Mesothelial cell of epicardium (in vitro differentiated cells): ENCODE measurements at places on chromosomes 2 and 18. TPM values are rescaled to one million over a fixed set of nuclear protein-coding genes. Genes with fewer than 3 reads are reported as not detected.
A peak's percentile ranks its signal among the peaks of the same experiment; 100 is the strongest.

The NEURL3 gene
- total RNA-seq = 0.13 TPM in 1 of 3 replicates, not detected in the others

The AQP4 gene
- total RNA-seq = 0.34 to 0.51 TPM (median 0.51 TPM) in 3 replicates

The KCNK3 gene
- total RNA-seq = 6.3 to 6.9 TPM (median 6.6 TPM) in 3 replicates

The GALNT1 gene
- total RNA-seq = 80.7 to 95.5 TPM (median 85.0 TPM) in 3 replicates

The TRIM54 gene
- 0.18 to 0.47 TPM (median 0.18 TPM) in 3 replicates for total RNA-seq

DNA sequence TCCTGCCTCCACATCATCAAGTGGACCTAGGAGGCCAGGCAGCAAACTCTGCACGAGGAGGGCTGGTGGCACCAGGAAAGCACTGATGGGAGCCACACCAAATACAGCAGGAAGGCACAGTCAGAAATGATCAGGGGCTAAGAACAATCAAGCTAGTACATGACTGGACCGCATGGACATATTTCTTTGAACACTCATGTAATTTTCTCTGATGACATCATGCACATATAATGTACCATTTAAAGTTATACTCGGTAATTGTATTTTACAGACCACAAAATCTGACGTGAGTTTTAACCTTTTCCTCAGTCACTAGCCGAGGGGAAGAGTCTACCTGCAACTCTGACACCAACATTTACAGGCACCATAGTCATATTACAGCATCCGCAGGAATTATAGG, 76.7 kb downstream of the XDH start:
- H3K36me3 ChIP-seq = peaks cover 3% of the 10 kb centered on the region
- H3K27ac ChIP-seq = no peak overlapping the region
- no peak overlapping the region for H3K4me3 ChIP-seq
- no peak for DNase-seq
- peaks cover 36% of the 10 kb centered on the region for H3K27me3 ChIP-seq

GRCh38 chr2:102724016-102724490, 37.8 kb upstream of the TMEM182 start:
- no peaks in the 10 kb centered on the region for H3K4me1 ChIP-seq
- DNase-seq = no peak
- H3K27ac ChIP-seq = no peak overlapping the region
- H3K27me3 ChIP-seq = no peaks in the 10 kb centered on the region

GRCh38 chr2:79000008-79000576, 25.4 kb upstream of the REG3G start:
- peaks cover 24% of the 10 kb centered on the region for H3K27me3 ChIP-seq
- no peak overlapping the region for H3K4me3 ChIP-seq
- H3K4me1 ChIP-seq = peaks cover 2% of the 10 kb centered on the region
- H3K27ac ChIP-seq = no peak overlapping the region
- DNase-seq = no peak
- no peaks in the 10 kb centered on the region for H3K36me3 ChIP-seq

DNA sequence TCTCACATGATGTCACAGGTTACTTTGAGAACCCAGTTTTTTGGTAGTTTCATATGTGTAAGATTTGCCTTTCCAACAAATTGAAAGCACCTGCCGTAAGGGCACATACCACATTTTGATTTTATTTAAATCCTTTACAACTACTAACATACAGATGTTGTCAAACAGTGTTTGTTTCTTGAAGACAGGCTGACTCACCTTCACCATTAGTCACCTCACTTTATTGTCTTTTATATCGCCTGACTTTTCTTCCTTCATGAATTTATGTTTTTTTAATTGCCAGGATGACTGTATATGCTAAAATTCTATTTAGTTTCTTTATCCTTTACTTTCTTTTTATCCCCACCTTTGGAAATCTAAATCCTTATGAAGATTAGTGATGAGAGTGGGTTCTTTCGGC, 886.7 kb downstream of the SUCLG1 start:
- DNase-seq = no peak
- no peak overlapping the region for H3K27ac ChIP-seq
- no peaks in the 10 kb centered on the region for H3K36me3 ChIP-seq

DNA sequence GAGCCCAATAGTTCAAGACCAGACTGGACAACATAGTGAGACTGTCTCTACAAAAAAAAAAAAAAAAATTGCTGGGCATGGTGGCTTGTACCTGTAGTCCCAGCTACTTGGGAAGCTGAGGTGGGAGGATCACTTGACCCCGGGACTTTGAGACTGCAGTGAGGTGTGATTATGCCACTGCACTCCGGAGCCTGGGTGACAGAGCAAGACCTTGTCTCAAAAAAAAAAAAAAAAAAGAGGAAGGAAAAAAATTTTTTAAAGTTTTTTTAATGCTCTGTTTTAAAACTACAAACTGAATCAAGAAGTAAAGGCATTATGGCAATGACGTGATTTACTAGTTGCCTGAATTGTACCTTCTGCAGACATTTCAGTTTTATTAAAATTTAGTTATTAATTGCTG, 54.5 kb upstream of the ZDBF2 start:
- H3K4me3 ChIP-seq = no peak overlapping the region
- no peak overlapping the region for H3K27ac ChIP-seq
- peaks cover 18% of the 10 kb centered on the region for H3K4me1 ChIP-seq

DNA sequence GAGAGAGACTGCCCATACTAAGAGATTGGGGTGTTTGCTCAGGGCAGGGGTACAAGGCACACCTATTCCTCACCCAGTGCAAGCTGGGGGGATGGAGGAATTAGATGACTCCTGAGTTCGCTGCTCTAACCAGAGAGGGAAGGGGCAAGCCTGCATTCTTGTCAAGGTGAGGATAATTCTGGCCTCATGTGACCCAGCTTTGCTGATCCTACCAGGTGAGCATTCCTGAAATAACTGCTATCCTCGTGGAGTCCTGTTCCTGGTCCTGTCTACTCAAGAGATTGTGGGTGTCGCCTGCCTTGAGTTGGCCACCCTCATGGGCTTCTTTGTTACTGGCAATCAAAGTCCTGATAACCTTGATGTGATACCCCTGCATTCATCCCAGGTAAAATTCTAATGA, 206.0 kb downstream of the SPP2 start:
- no peak overlapping the region for H3K27ac ChIP-seq
- peaks cover 10% of the 10 kb centered on the region for H3K4me1 ChIP-seq
- no peaks in the 10 kb centered on the region for H3K36me3 ChIP-seq
- no peaks in the 10 kb centered on the region for H3K27me3 ChIP-seq

DNA sequence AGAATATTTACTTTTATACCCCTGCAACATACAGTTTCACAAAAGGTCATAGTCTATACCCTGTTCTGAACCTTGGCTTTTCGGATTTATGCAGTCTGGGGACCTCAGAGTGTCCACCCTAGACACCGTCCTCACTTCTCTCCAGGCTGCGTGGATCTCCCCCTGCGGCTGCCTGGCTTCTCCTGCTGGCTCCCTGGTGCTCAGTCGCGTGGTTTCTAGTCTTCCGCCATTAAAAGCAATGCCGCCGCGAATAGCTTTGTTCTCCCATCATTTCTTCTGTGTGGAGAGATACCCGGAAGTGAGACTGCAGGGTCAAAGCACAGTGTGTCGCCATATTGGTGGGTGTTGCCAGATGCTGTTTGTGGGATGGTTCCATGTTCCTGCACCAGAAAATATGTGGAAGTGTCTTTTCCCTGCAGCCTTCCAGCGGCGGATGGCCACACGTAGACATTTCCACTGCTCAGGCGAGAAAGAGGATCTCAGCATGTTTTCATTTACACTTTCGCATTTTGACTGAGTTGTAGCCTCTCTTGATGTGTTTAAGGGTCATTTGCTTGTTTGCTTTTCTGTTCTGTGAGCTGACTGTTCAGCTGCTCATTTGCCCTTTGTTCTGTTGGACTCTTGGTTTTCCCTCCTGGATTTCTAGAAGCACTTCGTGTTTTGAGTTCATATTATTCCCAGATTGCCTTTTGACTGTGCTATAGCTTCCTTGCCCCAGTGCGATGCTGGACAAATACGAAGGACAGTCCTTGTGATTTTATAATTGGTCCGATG, 22.9 kb upstream of the ASB1 start:
- H3K4me1 ChIP-seq = no peaks in the 10 kb centered on the region
- H3K36me3 ChIP-seq = peaks cover 24% of the 10 kb centered on the region
- H3K27me3 ChIP-seq = no peaks in the 10 kb centered on the region
- no peak overlapping the region for H3K4me3 ChIP-seq
- no peak overlapping the region for H3K27ac ChIP-seq

GRCh38 chr2:214377286-214377624, 33.6 kb upstream of the VWC2L start:
- H3K4me3 ChIP-seq = no peak overlapping the region
- H3K27ac ChIP-seq = no peak overlapping the region
- H3K36me3 ChIP-seq = no peaks in the 10 kb centered on the region
- H3K4me1 ChIP-seq = peaks cover 22% of the 10 kb centered on the region
- no peak for DNase-seq

DNA sequence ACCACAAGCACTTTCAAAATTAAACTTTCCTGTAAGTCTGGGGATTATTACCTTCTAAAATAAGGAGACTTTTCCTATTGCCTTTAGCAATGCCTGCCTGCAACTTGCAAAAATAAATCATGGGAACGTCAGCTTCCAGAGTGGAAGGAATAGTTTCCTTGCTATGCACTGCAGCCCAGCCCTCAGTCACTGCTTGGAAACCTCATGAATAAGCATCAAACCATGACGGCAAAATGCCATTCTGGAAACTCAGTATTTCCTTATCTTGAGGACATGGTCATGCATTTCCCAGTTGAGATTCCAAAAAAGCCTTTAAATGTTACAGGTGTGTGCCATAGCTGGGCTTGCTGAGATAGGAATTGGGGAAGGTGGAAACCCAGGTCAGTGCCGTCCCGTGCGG, 84.2 kb upstream of the OTOS start:
- no peak for DNase-seq
- no peaks in the 10 kb centered on the region for H3K36me3 ChIP-seq
- H3K27me3 ChIP-seq = peaks cover 8% of the 10 kb centered on the region
- H3K27ac ChIP-seq = no peak overlapping the region
- H3K4me3 ChIP-seq = no peak overlapping the region

DNA sequence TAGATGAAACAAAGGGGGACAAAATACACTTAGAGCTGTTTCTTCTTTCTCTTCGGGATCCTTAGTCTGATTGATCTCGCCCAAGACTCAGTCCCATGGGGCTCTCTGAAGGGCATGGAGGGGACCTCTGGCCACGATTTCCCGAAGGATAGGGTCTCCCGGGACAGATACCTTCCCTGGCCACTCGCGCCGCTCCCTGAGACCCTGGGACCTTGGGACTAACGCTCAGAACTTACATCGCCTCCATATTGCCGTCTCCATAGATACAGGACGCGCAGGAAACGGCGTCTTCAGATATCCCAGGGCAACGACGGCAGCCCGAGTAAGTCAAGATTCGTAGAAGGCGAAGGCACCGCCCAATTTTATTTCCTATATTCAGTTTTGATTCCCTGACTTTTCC, at the start of gene CFAP65:
TSS of gene CFAP65 (minus strand) at position 265 of the 400 bp plus-strand sequence. CDS start 2,468 bp downstream, outside the sequence.
- peak within 1 kb of the TSS; percentile 64 for H3K4me3 ChIP-seq
- peaks cover 1% of the 10 kb centered on the region for H3K4me1 ChIP-seq
- no peaks in the 10 kb centered on the region for H3K36me3 ChIP-seq
- H3K27ac ChIP-seq = no peak within 1 kb of the TSS
